ENCODE measurements at places on chromosomes 7 and 10.

GRCh38 chr10:5518143-5518542 lies 6.6 kb upstream of the CALML3 start:
- DNase-seq, result no peak

DNA sequence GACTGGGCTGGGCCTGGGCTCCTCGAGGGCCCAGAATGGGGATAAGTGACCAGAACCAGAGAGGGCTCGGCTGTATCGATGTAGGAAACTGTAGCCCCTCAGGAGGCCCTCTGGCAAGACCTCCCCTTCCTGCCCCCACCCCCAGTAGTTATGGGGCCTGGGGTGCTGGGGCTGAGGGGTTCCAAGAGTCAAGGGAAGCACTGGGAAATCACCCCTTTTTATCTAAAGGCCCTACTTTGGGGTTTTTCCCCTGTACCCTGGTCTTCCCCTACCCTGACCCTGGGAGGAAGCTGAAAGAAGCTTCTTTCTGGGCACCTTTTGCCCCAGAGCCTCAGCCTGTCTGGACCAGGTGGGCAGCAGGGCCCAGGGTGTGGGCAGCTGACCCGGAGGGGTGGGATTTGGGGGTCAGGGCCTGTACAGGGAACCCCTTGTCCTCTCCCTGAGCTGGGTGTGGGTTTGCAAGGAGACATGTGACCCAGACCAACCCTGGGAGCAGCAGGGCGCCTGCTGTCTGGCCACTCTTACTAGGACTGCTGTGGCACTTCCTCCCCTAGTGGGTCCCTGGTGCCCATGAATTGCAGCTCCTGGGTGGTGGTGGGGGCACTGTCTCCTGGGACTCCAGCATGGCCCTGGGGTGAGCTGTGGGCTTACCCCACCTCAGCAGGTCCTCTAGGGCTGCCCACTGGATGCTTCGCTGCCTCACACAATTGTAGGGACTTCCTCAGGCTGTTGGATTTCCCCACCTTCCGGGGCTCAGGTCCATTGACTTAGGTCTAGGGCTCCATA lies 1.5 kb downstream of the IRF5 start:
- DNase-seq, result no peak

- DNase-seq, result no peak
These were observed 56.5 kb upstream of the EFCAB10 start for GRCh38 chr7:105637755-105638154.

GRCh38 chr7:100017300-100017699 lies 1.9 kb downstream of the ZKSCAN1 start:
- DNase-seq, result no peak

GRCh38 chr7:2080060-2080387 lies 152.7 kb downstream of the MAD1L1 start:
- no peak for DNase-seq

DNA sequence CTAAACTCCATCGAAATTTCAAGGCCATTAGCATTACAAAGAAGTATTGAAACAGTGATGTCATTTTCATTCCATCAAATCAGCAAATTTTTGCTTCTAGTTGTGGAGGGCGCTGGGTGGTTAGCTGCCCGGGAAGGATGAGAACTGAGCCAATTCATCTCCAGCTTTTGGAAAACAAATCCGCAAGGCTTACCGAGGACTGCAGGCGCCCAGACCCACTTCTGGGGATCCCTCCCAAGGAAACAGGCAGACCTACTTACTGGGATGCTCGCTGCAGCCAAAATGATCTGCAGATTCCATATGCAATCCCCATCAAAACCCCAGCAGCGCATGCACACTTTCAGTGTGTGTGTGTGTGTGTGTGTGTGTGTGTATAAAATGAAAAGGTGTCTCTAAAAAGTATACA lies 19.2 kb downstream of the TNRC18 start:
- DNase-seq, result no peak

DNA sequence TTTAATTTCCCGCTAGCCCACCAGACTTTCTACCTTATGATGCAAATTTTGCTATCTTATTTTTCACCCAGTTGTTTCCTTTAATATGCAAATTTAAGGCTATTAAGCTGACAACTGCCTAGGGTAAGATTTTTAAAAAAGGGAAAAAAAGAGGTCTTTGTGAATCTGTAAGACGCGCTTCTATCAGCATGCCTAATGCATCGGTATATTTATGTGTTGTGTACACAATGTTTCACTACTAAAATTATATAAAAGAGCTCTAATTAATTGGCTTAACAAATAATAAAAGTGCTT lies 386.6 kb downstream of the KIF20B start:
- no peak for DNase-seq

DNA sequence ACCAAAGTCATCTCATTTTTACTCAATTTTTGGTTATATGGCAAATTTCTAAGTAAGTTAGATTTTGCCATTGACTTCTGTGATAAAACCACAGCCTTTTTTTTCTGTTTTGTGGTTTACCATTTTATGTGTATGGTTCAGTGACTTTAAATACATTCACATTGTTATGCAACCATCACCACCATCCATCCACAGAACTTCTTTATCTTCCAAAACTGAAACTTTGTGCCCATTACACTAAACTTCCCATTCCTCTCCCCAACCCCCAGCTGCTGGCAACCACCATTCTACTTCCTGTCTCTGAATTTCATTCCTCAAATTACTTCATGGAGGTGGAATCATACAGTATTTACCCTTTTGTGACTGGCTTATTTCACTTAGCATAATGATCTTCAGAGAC lies 280.4 kb upstream of the TCERG1L start:
- no peak for DNase-seq

All from stimulated activated CD4-positive, alpha-beta T cell treated with anti-CD3 and anti-CD28 coated beads, Interleukin-12 subunit alpha, Interleukin-12 subunit beta, amount 100 ng/mL, for 48 hours (primary cell).